Muscle of leg (tissue), 16 donors: ENCODE measurements at places on chromosomes 12 and 14. TPM values are rescaled to one million over a fixed set of nuclear protein-coding genes. Genes with fewer than 3 reads are reported as not detected.

DNA sequence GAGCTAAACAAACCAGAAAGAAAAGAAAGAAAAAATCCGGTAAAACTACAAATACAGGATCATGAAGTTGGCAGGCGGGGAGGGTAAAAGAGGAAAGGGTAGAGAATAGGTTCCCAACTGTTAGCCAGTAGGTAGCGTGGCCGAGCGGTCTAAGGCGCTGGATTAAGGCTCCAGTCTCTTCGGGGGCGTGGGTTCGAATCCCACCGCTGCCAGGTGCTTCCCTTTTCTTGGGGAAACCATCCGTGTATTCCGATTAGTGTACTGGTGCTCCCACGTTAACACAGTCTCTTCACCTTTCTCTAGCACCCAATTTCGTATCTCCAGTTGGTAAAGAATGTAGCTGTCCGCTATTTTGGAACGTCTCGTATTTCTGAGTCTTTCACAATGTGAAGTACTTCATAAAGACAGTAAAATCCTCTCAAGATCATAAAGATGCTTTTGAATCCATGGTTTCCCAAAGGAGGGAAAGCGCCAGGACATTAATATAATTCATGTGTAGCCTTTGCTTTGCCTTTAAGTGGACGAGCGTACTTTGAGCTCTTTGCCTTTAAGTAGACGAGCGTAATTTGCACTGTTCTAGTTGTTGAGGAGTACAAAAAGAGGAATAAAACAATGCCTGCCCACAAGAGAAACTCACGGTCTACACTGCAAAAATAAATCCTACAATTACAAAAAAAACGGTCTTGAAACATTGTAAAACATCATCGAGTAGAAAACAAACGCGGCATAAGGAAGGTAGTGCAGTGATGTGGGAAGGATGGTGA, 19.0 kb upstream of the RNASE12 start:
- peaks cover 2% of the 10 kb centered on the region for H3K4me1 ChIP-seq
- peak overlapping the region; percentile 66 for H3K4me3 ChIP-seq
- no peaks in the 10 kb centered on the region for H3K27me3 ChIP-seq
- DNase-seq = peak; percentile 80

DNA sequence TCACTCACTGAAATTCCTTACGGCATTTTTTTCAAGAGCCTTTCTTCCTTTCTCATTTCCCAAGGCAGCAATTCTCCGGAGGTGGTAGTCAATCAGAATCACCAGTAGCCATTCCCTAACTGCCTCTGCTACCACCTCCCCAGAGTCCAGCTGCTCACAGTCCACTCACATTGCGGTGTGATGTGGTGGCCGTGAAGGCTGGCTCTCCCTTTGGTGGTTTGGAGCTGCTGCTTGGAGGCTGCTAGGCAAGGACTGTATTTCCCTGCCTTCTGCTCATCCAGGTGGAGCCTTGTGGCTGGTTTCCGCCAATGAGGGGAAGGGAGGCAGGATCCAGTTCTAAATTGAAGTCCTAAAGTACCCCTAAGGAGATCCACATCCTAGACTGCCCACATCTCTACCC, 222.0 kb downstream of the ANO2 start:
- peaks cover 9% of the 10 kb centered on the region for H3K4me1 ChIP-seq
- H3K27me3 ChIP-seq = no peaks in the 10 kb centered on the region
- no peaks in the 10 kb centered on the region for H3K36me3 ChIP-seq

DNA sequence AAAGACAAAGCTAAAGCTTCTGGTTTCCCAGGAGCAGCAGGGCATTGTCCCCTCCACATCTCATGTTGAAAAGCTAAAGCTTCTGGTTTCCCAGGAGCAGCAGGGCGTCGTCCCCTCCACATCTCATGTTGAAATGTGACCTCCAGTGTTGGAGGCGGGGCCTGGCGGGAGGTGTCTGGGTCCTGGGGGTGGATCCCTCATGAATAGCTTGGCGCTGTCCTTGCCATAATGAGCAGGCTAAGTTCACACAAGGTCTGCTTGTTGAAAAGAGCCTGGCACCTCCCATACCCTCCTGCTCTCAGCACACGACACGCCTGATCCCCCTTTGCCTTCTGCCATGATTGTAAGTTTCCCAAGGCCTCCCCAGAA, 123.7 kb downstream of the PIWIL1 start:
- no peak overlapping the region for H3K27ac ChIP-seq
- no peaks in the 10 kb centered on the region for H3K36me3 ChIP-seq
- H3K27me3 ChIP-seq = no peaks in the 10 kb centered on the region
- no peaks in the 10 kb centered on the region for H3K4me1 ChIP-seq

DNA sequence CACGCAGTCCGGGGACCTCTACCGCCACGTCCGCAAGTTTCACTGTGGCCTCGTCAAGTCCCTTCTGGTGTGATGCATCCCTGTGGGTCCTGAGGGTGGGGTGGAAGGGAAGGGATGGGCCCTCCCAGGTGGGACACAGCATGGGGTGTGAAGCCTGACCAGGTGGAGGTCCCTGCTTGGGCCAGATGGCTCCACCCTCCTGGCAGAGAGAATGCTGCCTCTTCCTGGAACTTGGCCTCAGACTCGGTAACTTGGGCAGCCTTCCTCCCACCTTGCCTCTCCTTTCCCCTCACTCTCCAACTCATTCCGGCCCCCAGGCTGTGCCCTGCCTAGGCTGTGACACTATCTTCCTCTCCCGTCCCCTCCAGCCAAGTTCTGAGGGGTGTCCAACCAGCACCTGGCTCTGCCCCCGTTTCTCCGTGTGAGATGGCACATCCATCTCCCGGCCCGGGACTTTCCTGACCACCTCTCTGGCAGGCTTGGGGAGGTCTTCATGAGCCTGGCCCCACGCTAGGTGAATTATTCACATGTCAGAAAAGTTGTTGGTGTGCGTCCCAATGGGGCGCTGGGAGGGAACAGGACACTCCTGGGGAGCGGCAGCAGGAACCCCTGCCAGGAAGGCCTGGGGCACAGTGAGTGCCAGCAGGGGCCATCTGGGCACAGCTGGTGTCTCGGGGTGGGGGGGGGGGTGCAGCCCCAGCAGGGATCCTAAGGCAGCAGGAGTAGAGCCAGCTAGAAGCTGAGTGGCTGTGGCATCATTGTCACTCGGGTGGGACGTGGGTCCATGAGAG, 1.7 kb downstream of the ZBTB42 start:
- no peak overlapping the region for H3K4me3 ChIP-seq
- H3K4me1 ChIP-seq = peaks cover 73% of the 10 kb centered on the region
- no peak overlapping the region for H3K27ac ChIP-seq
- no peaks in the 10 kb centered on the region for H3K36me3 ChIP-seq
- DNase-seq = no peak

DNA sequence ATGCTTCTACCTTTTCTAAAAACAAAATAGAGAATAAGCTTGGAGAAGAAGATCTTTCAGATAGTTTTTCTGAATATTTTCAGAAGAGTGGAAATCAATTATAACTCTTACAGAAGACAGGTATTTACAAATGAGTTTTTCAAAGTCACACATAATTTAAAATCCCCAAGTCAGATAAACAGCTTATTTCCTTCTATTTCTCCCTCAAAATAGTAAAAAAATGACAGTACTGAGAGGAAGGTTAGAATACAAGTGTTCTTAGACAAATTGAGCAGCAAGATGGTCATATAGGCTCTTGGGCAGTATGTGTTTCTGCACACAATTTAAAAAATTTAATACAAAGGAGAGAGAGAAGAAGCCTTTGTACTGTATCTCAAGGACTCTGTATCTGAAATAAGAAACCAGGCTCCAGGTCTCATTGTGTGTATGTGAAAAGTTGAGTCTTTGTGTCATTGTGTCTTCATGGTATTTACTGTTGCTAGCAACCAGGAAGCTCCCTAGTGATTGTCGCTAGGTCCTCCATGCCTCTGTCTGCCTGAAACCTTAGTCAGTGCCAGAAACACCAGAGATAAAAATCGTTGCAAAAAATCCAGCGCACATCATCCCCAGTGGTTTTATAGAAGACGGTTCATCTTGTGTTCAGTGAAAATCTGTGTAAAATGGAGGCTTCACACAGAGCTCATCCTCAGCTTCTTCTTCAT, 12.9 kb upstream of the TUBA1A start:
- peaks cover 13% of the 10 kb centered on the region for H3K4me1 ChIP-seq
- peak overlapping the region; percentile 95 for H3K27ac ChIP-seq
- DNase-seq = peak; percentile 93
- H3K27me3 ChIP-seq = no peaks in the 10 kb centered on the region
- H3K36me3 ChIP-seq = no peaks in the 10 kb centered on the region

GRCh38 chr12:11209113-11209512, 22.4 kb upstream of the TAS2R42 start:
- no peaks in the 10 kb centered on the region for H3K27me3 ChIP-seq
- no peaks in the 10 kb centered on the region for H3K36me3 ChIP-seq
- H3K4me3 ChIP-seq = no peak overlapping the region
- no peak overlapping the region for H3K27ac ChIP-seq
- DNase-seq = no peak
- no peaks in the 10 kb centered on the region for H3K4me1 ChIP-seq

DNA sequence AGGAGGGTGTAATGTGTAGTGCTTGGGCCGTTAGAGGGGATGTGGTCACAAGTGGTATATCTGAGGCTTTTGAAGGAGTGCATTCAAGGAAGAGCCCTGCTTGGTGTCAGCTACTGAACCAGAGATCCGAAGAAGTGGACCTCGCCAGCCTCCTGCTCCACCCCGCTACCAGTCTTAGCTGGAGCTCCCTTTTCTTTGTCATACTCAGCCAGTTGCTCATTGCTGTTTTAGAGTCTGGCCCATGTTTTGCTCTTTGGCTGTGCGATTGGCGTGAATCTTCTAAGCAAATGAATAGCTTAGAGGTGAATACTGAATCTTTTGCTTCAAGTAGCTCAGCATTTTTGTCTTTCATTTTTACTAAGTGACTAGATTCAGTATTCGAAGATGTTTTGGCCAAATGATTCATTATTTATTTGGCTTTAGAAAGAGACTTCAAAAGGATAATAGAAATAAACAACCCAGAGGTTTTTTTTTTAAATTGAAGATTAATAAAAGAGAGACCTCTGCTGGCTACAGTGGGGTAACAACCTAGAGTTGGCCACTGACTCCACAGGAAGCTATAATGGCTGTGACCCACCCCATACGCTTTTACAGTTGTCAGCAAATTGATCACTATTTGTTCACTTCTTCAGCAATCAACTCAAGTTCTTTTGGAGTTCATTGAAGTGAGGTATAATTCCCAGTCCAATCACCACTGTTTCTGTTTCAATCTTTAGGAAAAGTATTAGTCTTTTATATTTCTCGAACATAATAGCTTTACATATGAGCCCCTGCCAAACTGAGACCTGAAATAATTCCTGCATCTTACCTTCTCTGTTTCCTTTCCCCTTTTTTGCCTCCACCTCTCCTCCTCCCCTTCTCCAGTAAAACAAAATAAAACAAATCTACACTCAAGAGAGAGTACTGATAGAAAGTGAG, 19.9 kb downstream of the CDKN1B start:
- DNase-seq = peak; percentile 71
- H3K27ac ChIP-seq = no peak overlapping the region
- no peaks in the 10 kb centered on the region for H3K36me3 ChIP-seq
- H3K27me3 ChIP-seq = no peaks in the 10 kb centered on the region
- no peak overlapping the region for H3K4me3 ChIP-seq

GRCh38 chr12:44285321-44285960, 449.6 kb downstream of the TMEM117 start:
- H3K4me1 ChIP-seq = no peaks in the 10 kb centered on the region
- no peak overlapping the region for H3K4me3 ChIP-seq
- H3K27me3 ChIP-seq = no peaks in the 10 kb centered on the region
- H3K36me3 ChIP-seq = no peaks in the 10 kb centered on the region

DNA sequence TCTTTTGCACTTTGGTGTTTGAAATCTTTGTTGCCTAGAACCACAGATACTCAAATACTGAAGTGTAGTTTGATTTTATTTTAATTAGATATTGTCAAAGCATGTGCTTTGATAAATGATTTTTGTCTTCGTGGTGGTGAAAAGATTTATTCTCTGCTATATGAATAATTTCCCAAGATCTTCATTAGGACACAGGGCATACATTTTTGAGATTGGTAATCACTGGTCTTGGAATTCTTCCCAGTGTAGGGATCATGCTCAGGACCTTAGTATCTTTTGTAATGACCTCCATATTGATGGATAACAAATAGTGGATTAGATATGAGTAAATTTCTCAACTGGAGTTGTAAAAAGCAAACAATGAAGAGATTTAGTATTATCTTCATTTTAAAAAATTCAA, 28.2 kb downstream of the TBK1 start:
- H3K4me3 ChIP-seq = no peak overlapping the region
- H3K27ac ChIP-seq = no peak overlapping the region
- H3K4me1 ChIP-seq = no peaks in the 10 kb centered on the region
- no peaks in the 10 kb centered on the region for H3K27me3 ChIP-seq

DNA sequence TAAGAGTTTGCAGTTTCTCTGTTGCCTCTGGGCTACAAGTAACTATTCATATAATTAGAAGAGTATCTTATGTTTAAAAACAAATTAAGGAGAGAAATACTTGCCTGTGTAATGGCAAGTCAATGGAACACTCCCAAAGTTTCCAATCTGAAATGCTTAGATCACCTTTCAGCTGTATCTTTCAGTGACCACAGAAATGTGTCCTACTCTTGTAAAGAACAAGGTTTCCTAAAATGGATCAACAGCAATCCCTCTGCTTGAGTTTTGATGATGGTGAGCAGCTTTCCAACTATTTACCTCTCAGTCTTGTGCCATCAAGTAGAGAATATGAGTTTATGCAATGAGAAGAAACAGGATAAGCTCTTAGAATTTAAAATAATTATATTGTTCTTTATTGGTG, 92.9 kb downstream of the ERGIC2 start:
- no peaks in the 10 kb centered on the region for H3K27me3 ChIP-seq
- H3K4me3 ChIP-seq = no peak overlapping the region
- no peaks in the 10 kb centered on the region for H3K4me1 ChIP-seq
- no peak overlapping the region for H3K27ac ChIP-seq
- no peak for DNase-seq
- H3K36me3 ChIP-seq = no peaks in the 10 kb centered on the region

DNA sequence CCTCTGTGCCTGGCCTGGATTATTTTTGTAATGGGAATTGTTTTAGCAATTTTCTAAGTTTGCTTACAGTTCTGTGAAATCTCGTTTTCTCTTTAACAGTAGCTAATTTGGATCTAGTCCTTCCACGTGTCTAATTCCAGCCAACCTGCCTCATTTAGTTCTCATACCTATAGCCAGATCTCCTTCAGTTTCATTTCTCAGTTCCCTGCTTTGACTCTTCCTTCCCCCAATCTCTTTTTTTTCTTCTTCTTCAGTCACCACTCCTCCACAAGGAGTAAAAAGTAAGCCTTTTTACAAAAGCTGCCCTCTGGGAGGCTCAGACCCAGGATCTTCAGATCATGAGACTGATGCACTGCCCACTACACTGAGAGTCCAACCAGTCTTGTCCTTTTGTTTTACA, 1.4 kb downstream of the THTPA start:
- DNase-seq = no peak
- no peaks in the 10 kb centered on the region for H3K27me3 ChIP-seq
- H3K36me3 ChIP-seq = peaks cover 34% of the 10 kb centered on the region

Gene CIT
- 9.5 TPM for total RNA-seq

Gene IKZF4
- total RNA-seq = 2.2 TPM

Gene NEDD1
- total RNA-seq = 26.5 TPM

Gene VRTN
- total RNA-seq = not detected

Gene CCDC196
- total RNA-seq = not detected
